ENCODE measurements at places on chromosomes 12 and 14.

DNA sequence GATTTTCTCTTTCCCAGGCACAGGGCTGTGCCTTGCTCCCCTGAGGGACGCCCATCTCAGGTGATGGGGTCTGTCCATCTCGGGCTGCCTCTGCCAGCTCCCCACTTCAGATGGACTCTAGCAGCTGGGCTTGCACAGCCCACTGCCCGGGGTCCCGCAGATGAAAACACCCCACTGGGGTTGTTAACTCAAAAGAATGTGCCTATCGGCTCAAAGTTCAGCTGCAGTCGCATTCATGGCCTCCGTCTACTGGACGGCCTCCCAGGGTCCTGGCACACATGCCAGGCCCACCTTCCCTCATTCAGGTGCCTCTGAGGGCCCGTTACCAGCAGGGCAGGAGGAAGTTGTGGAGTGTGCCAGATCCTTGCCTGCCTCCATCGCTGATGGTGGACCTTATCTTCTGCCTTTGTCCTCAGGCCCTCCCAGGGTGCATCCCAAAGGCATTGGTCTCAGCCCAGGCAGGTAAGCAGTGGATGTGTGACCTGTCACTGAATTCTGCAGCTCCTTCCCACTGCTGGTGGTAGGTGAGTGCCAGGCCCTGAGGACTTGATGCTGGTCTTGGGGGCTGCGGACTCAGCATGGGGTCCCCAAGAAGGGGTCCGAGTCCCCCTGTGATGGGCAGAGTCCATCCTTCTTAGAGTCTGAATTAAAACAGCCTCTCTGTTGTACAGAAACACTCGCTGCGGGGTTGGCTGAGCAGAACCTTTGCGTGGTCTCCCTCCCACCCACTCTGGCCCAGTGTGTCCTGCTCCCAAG is 324.6 kb upstream of the DIO3 start:
- DNase-seq, result no peak

GRCh38 chr12:3091038-3091319 is 13.8 kb downstream of the TSPAN9 start:
- no peak for DNase-seq

DNA sequence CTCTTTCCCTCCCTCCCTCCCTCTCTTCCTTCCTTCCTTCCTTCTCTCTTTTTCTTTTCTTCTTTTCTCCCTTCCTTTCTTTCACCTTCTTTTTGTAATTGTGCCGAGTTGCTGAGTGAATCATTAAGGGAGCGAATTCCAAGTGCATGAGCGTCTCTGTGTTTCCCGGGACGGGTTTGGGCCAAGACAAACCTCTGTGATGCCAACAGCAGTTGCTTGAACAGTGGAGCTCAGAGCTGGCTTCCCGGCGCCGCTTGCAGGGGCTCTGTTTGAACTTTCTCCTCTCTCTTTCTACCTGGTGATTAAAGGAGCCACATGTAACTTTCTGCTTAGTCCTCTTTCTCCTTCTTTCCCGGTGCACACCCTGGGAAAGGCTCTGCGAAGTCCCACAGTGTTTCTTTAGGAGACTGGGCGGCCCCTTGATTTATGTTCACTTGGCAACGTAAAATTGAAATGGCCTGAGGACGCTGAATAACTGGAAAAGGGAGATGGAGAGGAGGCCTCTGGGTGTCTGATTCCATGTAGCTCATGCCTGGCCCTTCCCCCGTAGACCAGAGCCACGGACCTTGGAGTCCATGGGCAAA is 33.7 kb upstream of the MAP1LC3B2 start:
- DNase-seq, result no peak

DNA sequence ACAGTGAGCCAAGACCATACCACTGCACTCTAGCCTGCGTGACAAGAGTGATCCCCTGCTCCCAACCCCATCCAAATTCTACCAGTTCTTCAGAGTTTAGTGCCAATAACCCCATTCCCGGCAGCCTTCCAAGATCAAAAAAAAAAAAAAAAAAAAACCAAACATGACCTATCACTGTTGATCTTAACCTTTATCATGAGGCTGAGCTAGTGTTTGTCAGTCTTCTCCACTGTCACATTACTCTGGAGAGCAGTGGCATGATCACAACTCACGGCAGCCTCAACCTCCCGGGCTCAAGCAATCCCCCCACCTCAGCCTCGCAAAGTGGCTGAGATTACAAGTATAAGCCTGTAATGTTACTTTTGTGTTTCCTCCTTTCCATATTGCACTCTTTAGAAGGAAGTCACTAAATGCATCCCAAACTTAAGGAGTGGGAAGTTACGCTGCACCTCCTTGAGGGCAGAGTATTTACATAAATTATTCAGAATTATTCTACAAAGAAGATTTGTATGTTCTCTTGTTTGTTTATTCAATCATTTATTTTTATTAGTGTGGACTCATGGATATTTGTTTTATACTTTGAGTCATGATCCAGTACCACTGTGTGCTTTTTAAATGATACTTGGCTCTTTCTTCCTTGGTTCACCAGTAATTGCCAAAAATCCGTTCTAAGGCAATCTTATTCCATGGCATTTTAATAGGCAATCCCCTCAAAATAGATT is 31.5 kb upstream of the FAM222A start:
- DNase-seq, result peak; percentile 25

GRCh38 chr14:64857979-64858744 is 21.5 kb downstream of the SPTB start:
- no peak for DNase-seq

GRCh38 chr14:53350429-53350828 is 197.3 kb upstream of the DDHD1 start:
- no peak for DNase-seq
